ENCODE measurements at places on chromosomes 2 and 18.

DNA sequence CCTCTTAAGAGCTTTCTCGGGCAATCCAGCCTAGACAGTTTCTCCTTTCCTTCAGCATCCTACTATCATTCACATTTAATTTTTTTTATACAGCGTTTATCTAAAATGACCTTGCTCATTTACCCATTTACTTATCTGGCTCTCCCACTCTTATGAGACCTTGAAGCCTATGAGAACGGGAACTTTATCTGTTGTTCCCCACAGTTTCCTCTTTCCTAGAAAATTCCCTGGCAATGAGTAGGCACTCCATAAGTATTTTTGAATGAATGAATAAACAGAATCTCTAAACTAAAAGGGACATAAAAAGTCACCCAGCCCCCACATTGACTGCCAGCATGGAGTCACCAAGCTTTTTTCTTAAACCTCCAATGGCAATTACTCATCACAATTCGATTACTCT lies 353.2 kb downstream of the METTL4 start:
- no peak for DNase-seq

DNA sequence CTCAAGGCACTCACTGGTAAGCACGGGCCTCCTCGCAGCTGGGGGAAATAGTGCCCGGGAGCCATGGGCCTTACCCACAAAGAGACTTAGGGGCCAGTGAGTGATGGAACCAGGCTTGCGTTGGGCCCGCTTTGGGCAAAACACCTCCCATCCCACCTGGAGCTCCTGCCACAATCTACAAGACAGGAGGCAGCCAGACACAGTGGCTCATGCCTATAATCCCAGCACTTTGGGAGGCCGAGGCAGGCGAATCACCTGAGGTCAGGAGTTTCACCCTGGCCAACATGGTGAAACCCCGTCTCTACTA lies 88.2 kb downstream of the TFCP2L1 start:
- DNase-seq: no peak

- no peak for DNase-seq
Observed at GRCh38 chr2:46170611-46171350, 126.4 kb upstream of the EPAS1 start.

DNA sequence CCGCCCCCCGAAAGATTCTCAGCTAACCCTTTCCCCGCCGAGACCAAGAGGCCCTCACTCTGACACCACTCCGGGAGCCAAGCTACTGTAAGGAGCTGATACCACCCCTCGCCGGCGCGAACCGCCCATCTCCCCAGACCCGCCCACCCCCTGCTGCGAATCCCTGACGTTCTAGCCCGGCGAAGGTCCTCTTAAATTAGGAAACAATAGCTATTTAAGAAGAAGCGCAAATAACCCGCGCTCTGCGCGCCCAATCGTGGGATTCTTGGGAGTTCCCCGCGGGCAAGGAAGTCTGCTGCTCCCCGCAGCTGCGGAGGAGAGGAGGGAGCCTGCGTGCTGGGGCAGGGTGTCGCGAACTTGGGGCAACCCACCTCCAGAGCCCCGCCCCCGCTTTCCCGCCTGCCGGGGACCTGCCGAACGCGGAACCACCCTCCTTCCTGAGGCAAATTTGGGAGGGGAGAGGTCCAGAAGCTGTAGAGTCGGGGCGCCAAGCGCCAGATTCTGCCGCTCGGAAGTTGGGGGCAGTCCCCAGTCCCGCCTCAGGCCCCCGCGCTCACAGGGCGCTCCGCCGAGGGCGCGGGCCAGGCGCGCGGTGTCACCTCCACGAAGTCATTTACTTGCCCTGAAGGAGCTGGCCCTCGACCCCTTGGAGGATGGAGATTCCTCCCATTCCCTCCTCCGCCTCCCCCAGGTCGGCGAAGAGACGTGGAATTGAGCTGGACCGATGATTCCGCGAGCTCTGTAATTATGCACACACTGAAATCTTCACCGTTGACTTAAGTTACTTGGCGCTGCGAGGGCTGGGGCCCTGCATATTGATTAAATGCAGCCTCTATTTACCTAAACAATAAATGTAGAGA lies 8.4 kb upstream of the SP9 start:
- no peak for DNase-seq

GRCh38 chr2:17791121-17791816 lies 25.0 kb upstream of the MSGN1 start:
- no peak for DNase-seq

Data from activated CD4-positive, alpha-beta T cell treated with anti-CD3 and anti-CD28 coated beads for 1 hour (primary cell).